ENCODE measurements at places on chromosomes 4 and X. TPM values are rescaled to one million over a fixed set of nuclear protein-coding genes. Genes with fewer than 3 reads are reported as not detected.

Gene SGCB
- 9.4 TPM for total RNA-seq

Gene SHROOM2
- total RNA-seq = 10.1 TPM

Gene RTL9
- total RNA-seq = not detected

Gene LETM1
- total RNA-seq = 76.4 TPM

Gene UBA1
- total RNA-seq = 115 TPM

Gene TEX13B
- total RNA-seq = not detected

Gene SYTL5
- total RNA-seq = not detected

Gene GATA1
- total RNA-seq = not detected

Gene PNMA6F
- total RNA-seq = not detected

Gene GYG2
- 1.0 TPM for total RNA-seq

Gene RAB39B
- total RNA-seq = 0.13 TPM

Gene SLC2A9
- total RNA-seq = 1.1 TPM

Gene TLR8
- not detected for total RNA-seq

Gene HHIP
- total RNA-seq = 90.9 TPM

Gene DNAJB14
- total RNA-seq = 50.8 TPM

Gene ARHGAP4
- 5.1 TPM for total RNA-seq

Gene STBD1
- total RNA-seq = 1.9 TPM

Gene S100P
- not detected for total RNA-seq

Gene FOXO4
- total RNA-seq = 5.9 TPM

Gene PAGE2B
- total RNA-seq = not detected

Gene DIPK2B
- 57.9 TPM for total RNA-seq

Gene ZCCHC18
- total RNA-seq = 3.3 TPM

Gene SMIM10L2A
- total RNA-seq = 1.6 TPM

Gene KDR
- 278 TPM for total RNA-seq

Gene RCHY1
- 37.4 TPM for total RNA-seq

Gene MSANTD1
- total RNA-seq = 0.13 TPM

Gene CENPE
- total RNA-seq = 7.0 TPM

Gene BBS12
- 4.4 TPM for total RNA-seq

Gene EMD
- total RNA-seq = 17.8 TPM

Gene PPEF1
- total RNA-seq = not detected

Gene NUP62CL
- total RNA-seq = not detected

Gene CFP
- total RNA-seq = 0.13 TPM

Gene CXorf51A
- total RNA-seq = not detected

Gene PFKFB1
- total RNA-seq = 0.13 TPM

Gene PASD1
- not detected for total RNA-seq

Gene ODAPH
- not detected for total RNA-seq

Gene RBM46
- total RNA-seq = not detected

Gene KCND1
- 0.25 TPM for total RNA-seq

Gene UFSP2
- 36.2 TPM for total RNA-seq

Gene IQSEC2
- total RNA-seq = 0.39 TPM

Data from dermis microvascular lymphatic vessel endothelial cell (primary cell).